ENCODE measurements at places on chromosomes 1 and 21.

GRCh38 chr21:21010698-21011097 is 12.5 kb downstream of the NCAM2 start:
- DNase-seq: no peak

DNA sequence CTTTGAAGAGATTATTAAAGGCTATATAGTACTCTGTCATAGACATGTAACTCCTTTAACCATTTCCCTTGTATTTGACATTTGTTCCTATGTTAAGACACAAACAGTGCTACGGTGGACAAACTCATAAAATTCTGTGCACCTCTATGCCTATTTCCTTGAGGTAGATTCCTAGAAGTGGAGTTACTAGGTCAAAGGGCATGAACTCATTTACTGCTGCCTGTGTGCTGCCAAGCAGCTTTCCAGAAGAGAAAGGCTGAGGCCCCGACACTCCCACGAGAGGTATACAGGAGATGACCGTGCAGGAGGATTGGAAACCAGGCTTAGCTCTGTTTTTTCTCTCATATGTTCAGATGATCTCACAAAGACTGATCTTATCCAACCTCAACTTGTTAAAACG is 34.4 kb upstream of the TENT5C start:
- DNase-seq: no peak

GRCh38 chr1:17189632-17189990 is 15.3 kb upstream of the PADI1 start:
- no peak for DNase-seq

- DNase-seq: no peak
These were observed 18.1 kb upstream of the SLC2A5 start for GRCh38 chr1:9087411-9088125.

DNA sequence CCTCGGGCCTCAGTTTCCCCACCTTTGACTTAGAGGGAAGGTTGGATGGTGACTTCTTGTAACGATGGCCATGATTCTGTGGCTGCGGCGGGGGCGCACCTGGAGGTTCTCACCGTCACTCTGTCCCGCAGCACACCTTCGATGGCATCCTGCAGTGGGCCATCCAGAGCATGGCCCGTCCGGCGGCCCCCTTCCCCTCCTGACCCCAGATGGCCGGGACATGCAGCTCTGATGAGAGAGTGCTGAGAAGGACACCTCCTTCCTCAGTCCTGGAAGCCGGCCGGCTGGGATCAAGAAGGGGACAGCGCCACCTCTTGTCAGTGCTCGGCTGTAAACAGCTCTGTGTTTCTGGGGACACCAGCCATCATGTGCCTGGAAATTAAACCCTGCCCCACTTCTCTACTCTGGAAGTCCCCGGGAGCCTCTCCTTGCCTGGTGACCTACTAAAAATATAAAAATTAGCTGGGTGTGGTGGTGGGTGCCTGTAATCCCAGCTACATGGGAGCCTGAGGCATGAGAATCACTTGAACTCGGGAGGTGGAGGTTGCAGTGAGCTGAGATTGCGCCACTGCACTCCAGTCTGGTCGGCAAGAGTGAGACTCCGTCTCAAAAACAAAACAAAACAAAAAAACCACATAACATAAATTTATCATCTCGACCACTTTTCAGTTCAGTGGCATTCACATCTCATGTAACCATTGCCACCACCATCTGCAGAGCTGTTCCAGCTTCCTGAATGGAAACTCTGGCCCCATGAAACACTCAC is 2.1 kb upstream of the PFKL start:
- DNase-seq: peak; percentile 88
